Sigmoid colon (tissue), 7 donors: ENCODE measurements at places on chromosomes 1 and 21. TPM values are rescaled to one million over a fixed set of nuclear protein-coding genes. Genes with fewer than 3 reads are reported as not detected.
A peak's percentile ranks its signal among the peaks of the same experiment; 100 is the strongest.

GRCh38 chr1:16130827-16131226, 25.0 kb downstream of the EPHA2 start:
- no peak for DNase-seq

GRCh38 chr1:159700312-159700711, 14.1 kb downstream of the CRP start:
- no peak for DNase-seq

NBL1 gene
- 73.8 TPM for total RNA-seq

- DNase-seq = no peak
Observed at GRCh38 chr1:221449801-221450470, 292.0 kb downstream of the DUSP10 start.

- DNase-seq = no peak
Observed at GRCh38 chr1:221087919-221088318, 208.7 kb downstream of the HLX start.

OPTC gene
- total RNA-seq = not detected

DNA sequence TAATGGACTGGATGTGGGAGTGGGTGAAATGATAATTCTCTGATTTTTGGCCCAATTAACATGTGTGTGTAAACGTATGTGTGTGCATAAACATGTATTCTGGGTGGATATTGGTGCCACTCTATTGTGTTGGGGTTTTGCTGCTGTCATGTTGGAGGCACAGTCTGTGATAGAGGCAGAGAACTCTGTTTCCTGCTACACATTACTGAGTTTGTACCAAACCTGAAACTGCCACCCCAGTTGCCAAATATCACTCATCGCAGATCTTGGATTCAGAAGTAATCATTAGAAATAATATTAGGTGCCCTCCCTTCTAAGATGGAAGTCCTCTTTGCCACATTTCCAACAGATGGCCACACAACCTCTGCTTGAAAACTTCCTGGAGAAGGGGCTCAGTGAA, 13.8 kb downstream of the FASLG start:
- no peak for DNase-seq

TSHB gene
- total RNA-seq = not detected

DNA sequence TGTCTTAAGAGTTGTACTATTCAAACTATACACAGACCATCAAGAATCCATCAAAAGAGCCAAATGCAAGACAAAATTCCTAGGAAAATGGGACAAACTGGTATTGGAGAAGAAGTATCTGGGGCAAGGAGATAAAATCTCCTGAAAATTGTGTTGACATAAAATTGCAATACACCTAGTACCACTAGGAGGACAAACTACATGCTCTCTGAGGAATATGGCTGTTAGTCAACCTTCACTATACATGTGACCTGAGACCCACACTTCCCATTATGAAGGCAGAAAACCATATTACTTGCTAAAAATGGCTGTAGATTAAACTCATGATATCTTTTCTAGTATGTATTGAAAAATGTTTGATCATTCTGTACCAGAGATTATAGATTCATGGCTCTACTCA, 30.0 kb downstream of the IRF2BP2 start:
- DNase-seq = no peak

- no peak for DNase-seq
Observed at GRCh38 chr1:9596415-9597123, 7.9 kb downstream of the TMEM201 start.

DNA sequence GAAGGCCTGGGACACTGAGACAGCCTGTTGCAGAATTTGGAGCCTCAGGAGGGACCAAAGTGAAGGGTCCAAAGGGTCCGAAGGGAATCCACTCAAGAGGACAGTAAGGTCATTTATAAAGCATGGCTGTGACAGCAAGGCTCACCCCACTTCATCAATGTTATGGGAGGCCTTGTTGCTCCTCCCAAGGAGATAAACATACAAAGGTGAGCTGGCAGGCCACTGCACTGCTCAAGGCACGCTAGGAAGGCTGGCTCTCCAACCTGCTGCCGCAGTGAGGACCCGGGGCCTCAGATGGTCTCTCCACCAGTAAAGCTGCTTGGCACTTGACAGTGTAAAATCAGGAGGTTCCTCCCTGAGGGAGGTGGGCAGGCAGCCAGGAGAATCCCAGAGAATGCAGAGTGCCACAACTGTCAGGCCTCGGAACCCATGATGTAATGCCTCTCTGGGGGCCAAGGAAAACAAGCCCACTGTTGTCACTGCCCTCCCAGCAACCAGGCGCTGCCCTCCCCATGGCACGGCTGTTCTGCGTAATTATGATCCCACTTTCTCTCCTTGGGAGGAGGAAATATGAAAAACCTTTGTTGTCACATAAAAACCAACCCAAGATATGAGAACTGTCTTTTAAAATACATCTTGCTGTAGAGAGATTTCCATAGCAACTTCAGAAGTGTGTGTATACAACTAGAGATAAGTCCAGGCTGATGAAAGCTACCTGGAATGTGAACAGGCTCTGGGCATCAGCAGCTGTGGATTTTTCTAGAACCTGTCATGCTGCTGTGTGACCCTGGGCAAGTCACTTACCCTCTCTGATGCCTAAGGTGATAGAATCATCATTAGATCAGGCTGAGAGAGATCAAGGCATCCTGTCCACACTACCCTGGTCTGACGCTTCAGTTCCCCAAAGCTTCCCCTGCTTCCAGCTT, 102.5 kb downstream of the KCNN3 start:
- DNase-seq = peak; percentile 72

SPRR2G gene
- not detected for total RNA-seq

- DNase-seq = peak; percentile 84
Observed at GRCh38 chr1:151060007-151060656, at the start of gene MLLT11. Gene MLLT11, plus strand, starts transcription at chr1:151060397. Its CDS starts 6,828 bp downstream, at chr1:151067225.

GRCh38 chr1:247172996-247173395, 1.2 kb upstream of the ZNF124 start:
- no peak for DNase-seq
